ENCODE measurements at places on chromosomes 5 and 9. TPM values are rescaled to one million over a fixed set of nuclear protein-coding genes. Genes with fewer than 3 reads are reported as not detected.

CBY3 gene
- 0.30 TPM for polyA plus RNA-seq

SLC45A2 gene
- 1.0 TPM for polyA plus RNA-seq

DNA sequence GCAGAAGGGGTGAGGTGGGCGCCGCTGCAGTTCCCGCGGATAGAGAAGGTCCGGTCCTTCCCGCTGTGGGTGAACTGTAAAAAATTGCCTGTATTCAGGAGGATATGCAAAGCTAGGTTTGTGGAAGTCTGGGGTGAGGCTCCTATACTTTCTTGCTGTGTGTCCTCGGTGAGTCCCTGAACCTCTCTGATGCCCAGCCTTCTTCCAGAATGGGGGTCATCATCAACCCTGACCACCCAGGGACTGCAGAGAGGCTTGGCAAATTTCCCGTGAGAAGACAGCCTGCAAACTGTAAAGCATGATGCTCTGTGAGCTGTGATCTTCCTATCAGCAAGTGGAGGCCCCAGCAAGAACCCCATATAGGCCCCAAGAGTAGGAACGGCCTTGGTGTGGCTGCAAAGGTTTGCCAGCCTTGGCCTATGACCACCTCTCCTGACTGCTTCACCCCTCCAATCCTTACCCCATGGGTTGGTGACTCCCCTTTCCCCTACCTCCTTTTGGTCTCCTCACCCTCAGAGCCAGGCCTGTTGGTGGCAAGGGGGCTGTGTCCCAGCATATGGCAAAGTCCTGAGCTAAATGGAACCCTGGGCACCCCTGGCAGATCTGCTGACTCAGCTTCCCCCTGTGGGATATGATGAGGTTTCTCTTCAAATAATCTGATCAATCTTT is 760 bp downstream of the ALDH1B1 start:
- no peak for DNase-seq

DNA sequence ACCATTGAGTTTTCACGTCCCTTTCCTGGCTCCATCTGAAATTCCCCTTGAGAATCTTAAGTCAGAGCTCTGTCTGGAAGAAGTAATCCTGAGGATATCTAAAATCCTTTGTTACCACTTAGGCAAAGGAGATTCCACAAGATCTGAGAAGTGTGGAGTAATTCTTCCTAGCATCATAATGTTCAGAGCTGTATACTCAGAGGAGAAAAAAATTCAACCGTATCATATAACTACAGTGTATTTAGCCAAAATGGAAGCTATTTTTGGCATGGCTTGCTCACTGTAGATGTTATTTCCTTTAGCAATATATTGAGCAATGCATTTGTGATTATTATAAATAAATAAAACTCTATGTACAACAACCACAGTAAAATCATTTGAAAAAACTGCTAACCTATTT is 1858.4 kb downstream of the EFNA5 start:
- no peak for DNase-seq

DNA sequence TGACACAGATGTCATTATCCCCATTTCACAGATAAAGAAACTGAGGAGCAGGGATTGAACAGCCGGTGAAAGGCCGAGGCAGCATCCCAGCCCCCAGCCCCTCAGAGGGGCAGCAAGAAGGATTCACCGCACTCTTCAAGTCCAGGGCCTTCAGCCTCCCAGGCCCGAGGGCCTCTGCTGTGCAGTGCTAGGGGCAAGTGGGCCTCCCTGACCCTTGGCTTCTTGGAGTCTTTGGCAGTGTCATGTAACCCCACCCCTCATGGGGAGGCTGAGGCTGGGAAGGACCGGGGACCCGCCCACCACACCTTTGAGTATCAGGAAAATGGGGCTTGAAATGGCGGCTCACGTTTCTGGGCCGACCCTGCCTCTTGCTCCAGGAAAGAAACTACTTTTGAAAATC is 28.7 kb upstream of the RXRA start:
- DNase-seq = no peak

- DNase-seq = peak; percentile 51
Observed at GRCh38 chr5:77984587-77984986, 208.4 kb upstream of the TBCA start.
